ENCODE measurements at places on chromosomes 5 and 9. TPM values are rescaled to one million over a fixed set of nuclear protein-coding genes. Genes with fewer than 3 reads are reported as not detected.

- DNase-seq, result no peak
These were observed 798 bp downstream of the PITX1 start for GRCh38 chr5:135032999-135033861.

The CAVIN4 gene
- total RNA-seq, result 3.6 TPM

- DNase-seq, result no peak
These were observed 25.3 kb upstream of the ENHO start for GRCh38 chr9:34547960-34548611.

- DNase-seq, result no peak
These were observed 261.5 kb downstream of the NSG2 start for GRCh38 chr5:174307031-174307408.

- DNase-seq, result no peak
These were observed 364.9 kb downstream of the ICE1 start for GRCh38 chr5:5787373-5787772.

DNA sequence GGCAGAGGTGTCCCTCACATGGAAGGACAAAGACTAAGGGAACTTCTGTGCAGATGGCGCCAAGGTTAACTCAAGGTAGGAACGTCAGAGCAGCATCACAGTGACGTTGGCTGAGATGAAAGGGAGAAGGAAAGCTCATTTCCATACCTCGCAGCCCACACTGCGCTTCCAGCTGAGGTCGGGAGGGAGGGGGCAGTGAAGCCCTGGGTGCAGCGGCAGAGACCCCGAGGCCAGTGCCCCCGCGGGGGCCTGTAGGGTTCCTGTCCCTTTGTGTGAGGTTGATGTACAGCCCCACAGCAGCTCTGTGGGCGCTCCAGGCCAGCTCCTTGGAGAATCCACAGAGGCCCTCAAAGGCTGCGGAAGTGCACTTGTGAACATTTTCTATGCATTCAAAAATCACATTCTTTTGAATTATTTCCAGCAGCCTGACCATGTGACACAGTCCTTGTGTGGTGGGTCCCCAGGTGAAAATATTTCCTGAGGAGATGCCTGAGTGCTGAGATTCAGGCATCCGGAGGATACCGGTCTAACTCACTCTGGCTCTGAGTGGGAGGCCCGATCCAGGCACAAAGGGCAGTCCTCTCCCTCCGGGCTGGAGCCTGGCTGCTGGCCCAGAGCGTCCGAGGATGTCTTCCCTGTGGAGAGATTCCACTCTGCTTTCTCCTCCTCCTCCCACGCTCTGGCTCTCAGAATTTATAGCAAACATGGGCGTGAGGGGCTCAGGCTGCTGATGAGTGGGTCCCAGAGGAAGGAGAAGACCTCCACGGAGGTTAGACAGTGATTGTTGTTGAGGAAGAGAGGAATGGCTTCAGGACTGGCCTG is 150.7 kb downstream of the ICE1 start:
- no peak for DNase-seq

DNA sequence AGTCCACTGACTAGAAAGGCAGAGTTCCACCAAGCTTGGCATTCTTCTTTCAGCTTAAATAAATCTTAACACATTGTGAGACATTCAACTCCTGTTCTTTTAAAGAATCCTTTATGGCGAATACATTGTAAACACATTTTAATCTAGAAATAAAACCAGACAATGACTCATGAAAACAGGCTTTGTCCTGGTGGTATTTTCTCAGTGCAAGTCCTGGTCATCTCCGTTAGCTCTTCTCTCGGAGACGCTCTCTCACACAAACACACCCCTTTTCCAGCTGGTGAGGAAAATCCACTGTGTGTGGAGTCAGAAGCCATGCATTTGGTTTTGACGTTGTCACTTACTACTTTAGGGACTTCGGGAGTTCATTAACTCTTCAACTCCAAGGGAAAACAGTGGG is 140.4 kb downstream of the AUH start:
- no peak for DNase-seq

- no peak for DNase-seq
These were observed 33.3 kb downstream of the GLIS3 start for GRCh38 chr9:4266602-4267001.

DNA sequence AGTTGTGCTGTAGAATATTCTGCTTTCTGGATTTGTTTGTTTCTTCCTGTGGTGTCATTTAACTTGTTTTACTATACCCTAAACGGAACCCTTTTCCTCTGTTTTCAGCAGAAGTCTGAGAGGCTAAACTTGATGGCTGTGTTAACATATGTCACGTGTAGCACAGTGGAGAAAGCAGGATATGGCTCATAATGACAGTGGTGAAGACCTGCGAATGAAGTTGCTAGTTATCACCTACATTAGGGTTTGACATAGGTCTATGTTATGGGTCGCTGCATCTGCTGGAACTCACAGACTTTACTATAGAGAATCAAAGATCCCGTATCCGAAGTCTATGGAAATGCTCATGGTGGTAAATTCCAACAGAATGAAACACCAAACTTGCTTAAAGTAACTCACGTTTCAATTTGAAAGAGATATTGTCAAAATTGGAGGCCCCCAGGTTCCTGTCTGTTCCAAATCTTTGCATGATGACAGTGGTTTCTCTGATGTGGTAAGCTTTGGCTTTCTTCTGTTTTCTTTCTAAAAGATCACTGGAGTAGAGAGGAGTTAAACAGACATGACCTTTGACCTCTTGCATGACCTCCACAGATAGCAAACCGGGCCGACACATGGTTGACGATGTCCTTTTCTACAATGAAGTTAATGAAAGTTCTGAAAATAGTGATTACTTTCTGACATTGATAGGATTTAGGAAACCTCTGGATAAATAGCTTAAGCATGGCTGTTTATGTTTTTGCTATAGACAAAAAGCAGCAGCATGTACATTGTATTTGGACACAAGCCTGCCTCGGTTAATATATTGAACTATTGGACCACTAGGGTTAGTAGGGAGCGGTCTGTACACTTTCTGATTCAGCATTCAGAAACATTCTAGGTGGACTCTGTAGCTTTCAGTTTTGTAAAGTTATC is 3.1 kb upstream of the CATSPER3 start:
- no peak for DNase-seq

The SVEP1 gene
- total RNA-seq, result 1.6 TPM

The OBP2B gene
- not detected for total RNA-seq

DNA sequence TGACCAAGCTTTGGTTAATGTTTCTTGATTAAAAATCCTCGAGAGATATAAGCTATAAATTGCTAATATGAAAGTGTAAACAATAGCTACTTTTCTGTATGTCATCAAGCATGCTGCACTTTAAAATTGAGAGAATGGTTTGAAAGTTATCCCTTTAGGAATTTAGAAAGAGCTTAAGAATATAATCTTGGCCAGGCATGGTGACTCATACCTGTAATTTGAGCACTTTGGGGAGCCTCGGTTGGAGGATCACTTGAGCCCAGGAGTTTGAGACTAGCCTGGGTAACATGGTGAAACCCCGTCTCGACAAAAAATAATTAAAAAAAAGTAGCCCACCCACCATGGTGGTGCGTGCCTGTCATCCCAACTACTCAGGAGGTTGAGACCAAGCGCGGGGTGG is 12.2 kb upstream of the MROH2B start:
- no peak for DNase-seq

DNA sequence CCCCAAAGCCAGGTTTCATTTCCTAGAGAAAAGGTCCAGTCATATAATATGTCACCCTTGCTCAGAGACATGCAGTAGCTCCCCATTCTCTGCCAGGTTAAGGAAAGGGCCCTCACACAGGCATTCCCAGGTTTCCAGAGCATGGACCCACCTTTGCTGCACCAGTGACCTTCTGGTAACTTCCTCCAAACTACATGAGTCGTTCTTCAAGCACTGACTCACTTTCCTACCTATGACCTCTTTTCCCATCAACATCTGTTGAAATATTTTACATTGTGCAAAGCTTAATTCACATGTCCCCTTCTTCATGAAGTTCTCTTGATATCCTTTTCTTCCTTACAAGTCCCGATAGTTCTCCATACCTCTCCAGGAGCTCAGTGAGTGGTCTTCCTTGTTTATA is 25.9 kb downstream of the SH3TC2 start:
- no peak for DNase-seq

The CDC20B gene
- not detected for total RNA-seq

DNA sequence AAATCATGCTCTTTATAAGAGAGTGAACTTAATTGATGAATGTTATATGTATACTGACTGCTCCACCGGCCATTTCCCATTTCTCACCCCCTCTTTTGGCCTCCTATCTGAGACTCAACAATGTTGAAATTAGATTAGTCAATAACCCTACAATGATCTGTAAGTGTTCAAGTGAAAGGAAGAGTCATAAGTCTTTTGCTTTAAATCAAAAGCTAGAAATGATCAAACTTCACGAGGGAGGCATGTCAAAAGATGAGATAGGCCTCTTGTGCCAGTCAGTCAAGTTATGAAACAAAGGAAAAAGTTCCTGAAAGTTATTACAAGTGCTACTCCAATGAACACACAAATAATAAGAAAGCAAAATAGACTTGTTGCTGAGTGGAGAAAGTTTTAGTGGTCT is 83.1 kb downstream of the NLN start:
- DNase-seq, result no peak

GRCh38 chr5:98781964-98782363 is 8.5 kb downstream of the RGMB start:
- DNase-seq, result no peak

DNA sequence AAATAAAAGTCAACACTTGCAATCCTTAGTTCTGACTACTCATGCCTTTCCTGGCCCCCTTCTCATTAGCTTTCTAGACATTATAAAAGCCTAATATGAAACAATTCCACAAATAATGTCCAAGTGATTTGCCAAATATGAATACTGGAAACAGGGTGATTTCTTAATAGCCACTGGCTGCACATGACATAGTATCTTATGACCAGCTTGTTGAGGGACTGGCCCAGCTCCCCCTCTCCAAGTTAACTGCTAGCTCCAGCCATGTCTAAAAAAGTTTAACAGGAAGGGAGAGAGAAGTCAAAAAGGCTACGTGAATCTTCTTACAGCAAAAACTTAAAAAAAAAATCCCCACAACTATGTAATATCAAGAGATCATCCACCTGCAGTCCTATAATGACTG is 1.5 kb downstream of the CERT1 start:
- no peak for DNase-seq

DNA sequence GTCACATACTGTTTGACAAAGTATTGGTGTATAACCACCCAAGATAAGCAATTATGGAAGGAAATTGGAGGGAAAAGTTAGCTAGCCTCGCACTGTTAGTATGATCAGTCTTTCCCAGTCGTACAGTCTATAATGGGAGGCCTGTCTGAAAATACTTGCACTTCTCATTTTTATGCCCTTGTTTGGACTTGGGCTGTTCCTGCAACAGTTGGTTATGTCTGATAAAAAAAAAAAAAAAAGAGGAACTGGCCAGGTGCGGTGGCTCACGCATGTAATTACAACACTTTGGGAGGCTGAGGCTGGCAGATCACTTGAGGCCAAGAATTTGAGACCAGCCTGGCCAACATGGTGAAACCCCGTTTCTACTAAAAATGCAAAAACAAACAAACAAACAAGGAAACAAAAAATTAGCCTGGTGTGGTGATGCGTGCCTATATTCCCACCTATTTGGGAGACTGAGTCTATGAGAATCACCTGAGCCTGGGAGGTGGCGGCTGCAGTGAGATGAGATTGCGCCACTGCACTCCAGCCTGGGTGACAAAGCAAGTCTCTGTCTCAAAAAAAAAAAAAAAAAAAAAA is 58.3 kb upstream of the ANKRD33B start:
- no peak for DNase-seq

The LCN1 gene
- total RNA-seq, result not detected

DNA sequence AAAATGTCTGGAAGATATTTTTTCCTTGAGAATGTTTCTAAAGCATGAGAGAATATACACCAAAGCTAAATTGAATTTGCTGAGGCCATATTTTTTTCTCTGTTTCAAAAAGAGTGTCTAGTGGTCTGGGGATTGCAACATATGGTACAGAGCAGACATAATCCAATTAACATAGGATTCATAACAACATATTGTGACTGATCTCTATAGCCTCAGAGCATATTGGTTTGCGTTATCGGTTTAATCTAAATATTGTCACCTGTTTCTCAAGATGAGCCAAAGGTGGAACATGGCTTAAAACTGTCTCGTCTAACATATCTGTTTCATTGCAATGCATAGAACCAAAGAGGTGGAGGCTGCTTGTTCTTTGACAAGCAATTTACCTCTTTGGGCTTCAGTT is 3.9 kb downstream of the PPP3R2 start:
- no peak for DNase-seq

DNA sequence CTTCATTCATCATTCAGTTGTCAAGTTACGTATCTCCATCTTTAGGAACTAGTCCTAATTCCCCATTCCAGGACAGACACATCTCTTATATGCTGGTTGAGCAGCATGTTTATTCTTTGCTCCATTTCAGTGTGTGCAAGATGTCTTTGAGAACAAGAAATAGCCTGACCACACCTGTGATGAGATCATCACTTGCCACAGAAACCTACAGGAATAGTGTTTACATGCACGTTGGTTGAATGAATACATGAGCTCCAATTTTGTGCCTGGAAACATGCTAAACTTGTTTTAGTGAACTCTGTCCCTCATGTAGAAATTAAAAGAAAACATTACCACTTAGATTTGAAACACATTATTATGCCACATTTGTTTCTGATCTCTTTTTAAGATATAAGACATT is 489.1 kb downstream of the CDH18 start:
- no peak for DNase-seq

DNA sequence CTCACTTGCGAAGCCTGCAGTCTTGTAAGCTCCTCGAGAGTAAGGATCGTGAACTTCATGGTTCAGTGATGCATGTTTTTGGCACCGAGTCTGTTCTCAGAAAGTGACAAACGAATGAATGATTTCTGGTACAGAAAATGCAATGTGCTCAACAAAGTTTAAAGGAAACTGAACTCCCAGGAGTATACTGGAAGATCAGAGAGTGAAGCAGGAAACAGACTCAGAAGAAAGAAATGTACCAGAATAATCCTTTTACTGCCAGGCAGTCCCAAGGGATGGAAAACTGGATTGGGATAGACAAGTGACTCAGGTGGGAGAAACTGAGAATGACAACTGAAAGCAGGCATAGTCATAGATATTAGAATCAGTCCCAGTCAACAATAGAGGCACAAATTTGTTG is 420.6 kb downstream of the CTNND2 start:
- no peak for DNase-seq

DNA sequence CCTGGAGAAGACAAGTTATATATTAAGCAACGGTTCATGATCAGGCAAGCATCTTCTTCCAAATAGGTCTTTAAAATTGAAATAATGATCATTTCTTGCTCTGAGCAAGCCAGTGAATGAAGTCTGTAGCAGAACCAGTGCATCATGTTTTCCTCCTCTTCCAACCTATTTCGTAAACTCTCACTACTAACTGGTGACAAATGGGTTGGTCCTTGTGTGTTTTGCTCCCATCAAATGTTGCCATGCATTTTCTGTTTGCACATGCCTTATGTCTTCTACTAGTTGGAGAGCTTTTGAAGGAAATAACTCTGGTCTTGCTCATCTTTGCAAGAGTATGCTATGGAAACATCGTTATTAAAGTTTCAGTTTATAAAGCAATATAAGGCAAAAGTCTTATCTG is 37.2 kb upstream of the SPDL1 start:
- no peak for DNase-seq

GRCh38 chr9:129501771-129502319 is 119.1 kb downstream of the C9orf50 start:
- no peak for DNase-seq

- no peak for DNase-seq
These were observed 40.2 kb upstream of the ZNF354A start for GRCh38 chr5:178770621-178771020.
